ENCODE measurements at places on chromosomes 7 and 10. TPM values are rescaled to one million over a fixed set of nuclear protein-coding genes. Genes with fewer than 3 reads are reported as not detected.

Gene TNS3
- total RNA-seq: 104 TPM

Gene ZNF736
- 12.7 TPM for total RNA-seq

Gene CLDN3
- 1,655 TPM for total RNA-seq

Gene MYOZ1
- 1.1 TPM for total RNA-seq

Gene LIPN
- not detected for total RNA-seq

GRCh38 chr7:119271147-119271779 is 1001.7 kb upstream of the KCND2 start:
- no peaks in the 10 kb centered on the region for H3K27me3 ChIP-seq
- H3K4me3 ChIP-seq: no peak overlapping the region
- no peaks in the 10 kb centered on the region for H3K36me3 ChIP-seq
- H3K27ac ChIP-seq: no peak overlapping the region

GRCh38 chr7:126723966-126724544 is 528.7 kb downstream of the GRM8 start:
- no peak overlapping the region for H3K27ac ChIP-seq
- no peak for DNase-seq
- no peak overlapping the region for H3K4me3 ChIP-seq
- no peaks in the 10 kb centered on the region for H3K36me3 ChIP-seq
- no peaks in the 10 kb centered on the region for H3K4me1 ChIP-seq
- H3K27me3 ChIP-seq: no peaks in the 10 kb centered on the region

Gene DKK1
- total RNA-seq: not detected

DNA sequence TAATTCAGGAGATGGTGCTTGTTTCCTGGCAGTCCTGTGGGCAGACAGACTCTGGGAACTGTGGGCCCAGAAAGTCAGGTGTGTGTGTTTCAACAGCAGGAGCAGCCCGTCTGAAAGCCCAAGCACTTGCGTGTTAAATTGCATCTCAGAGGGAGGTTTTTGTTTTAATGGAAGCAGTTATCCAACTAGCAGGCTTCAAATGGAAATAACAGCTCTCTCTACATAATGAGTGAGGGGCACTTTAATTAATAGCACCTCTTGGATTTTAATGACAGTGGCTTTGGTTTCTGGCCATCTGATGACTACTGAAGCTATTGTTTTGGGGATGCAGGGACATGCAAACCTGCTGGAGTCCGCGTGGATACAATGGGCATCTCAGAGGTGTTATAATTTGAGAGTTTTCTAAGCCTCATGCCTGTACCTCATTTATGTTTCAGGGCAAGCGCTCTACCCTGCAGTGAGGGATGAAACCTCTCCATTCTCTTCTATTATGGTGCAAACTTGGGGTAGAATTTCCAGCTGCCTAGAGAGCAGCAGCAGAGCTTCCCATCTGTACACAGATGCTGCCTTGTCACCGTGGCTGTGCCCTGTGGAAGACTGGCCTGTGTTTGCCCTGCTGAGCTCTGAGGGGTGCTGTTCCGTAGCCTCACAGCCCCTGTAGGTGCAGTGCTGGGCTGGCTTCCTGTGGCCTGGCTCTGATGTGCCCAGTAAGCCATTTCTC is 206.6 kb upstream of the GPR26 start:
- no peaks in the 10 kb centered on the region for H3K4me1 ChIP-seq
- H3K27me3 ChIP-seq: no peaks in the 10 kb centered on the region
- no peak overlapping the region for H3K4me3 ChIP-seq
- no peak for DNase-seq

DNA sequence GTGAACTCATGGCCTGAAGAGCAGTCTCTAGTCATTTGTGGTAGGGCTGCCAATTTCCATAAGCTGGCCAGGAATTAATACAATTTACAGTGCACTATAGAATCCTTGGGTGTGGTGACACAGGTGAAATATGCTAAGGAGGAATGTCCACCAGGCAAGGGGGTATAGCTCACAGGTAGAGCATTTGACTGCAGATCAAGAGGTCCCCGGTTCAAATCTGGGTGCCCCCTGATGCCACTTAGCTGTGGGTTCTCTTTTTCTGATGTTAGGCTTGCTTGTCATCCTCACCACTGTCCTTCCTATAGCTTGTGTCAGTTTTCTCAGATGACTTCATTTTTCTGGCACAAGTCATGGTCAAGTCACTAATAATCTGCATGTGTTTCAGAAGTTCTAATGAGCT is 108.7 kb downstream of the ZNF467 start:
- no peaks in the 10 kb centered on the region for H3K4me1 ChIP-seq
- no peak overlapping the region for H3K4me3 ChIP-seq
- H3K36me3 ChIP-seq: no peaks in the 10 kb centered on the region
- no peak overlapping the region for H3K27ac ChIP-seq
- peaks cover 3% of the 10 kb centered on the region for H3K27me3 ChIP-seq
- no peak for DNase-seq

- H3K27ac ChIP-seq: peak overlapping the region; percentile 99
- no peaks in the 10 kb centered on the region for H3K36me3 ChIP-seq
- H3K4me3 ChIP-seq: peak overlapping the region; percentile 66
- H3K4me1 ChIP-seq: peaks cover 20% of the 10 kb centered on the region
These were observed 101.7 kb upstream of the SVIL start for GRCh38 chr10:29736366-29737073.

DNA sequence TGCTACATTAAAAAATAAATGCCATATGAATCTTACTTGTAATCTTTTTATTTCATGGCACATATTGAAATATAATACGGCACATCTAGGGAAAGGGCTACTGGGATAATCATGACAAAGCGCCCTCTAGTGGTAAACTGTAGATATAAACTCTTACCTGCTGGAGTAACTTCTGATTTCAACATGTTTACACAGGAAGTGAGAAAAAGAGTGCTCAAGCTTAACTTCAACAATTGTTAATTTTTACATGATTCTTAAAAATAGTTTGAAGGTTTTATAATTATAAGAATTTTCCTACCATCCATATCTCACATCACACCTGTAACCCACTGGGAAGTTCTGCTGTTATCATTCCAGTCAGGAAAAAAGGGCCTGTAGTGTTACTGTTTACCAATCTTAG is 2.0 kb upstream of the HEPACAM2 start:
- peak overlapping the region; percentile 12 for H3K27ac ChIP-seq
- H3K27me3 ChIP-seq: no peaks in the 10 kb centered on the region
- DNase-seq: no peak
- H3K4me1 ChIP-seq: no peaks in the 10 kb centered on the region
- no peaks in the 10 kb centered on the region for H3K36me3 ChIP-seq

DNA sequence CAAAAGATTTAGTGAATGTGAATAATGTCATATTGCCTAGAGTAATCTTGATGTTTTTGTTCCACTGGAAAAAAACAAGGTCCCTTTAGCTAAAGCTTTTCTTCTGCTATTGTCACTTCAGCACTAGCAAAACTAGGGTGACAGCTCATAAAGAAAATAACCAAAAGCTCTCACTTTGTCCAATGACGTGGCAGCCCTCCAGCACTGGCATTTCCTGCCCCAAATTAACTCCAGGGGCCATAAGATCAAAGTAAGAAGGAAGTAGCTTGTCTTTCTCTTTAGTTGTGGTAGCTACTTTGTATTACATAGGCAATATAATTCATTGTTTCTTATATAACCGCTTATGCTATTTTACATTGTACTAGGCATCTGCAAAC is 47.3 kb downstream of the LRRN3 start:
- no peak overlapping the region for H3K27ac ChIP-seq
- no peaks in the 10 kb centered on the region for H3K27me3 ChIP-seq
- no peak overlapping the region for H3K4me3 ChIP-seq
- H3K36me3 ChIP-seq: no peaks in the 10 kb centered on the region
- DNase-seq: peak; percentile 37

DNA sequence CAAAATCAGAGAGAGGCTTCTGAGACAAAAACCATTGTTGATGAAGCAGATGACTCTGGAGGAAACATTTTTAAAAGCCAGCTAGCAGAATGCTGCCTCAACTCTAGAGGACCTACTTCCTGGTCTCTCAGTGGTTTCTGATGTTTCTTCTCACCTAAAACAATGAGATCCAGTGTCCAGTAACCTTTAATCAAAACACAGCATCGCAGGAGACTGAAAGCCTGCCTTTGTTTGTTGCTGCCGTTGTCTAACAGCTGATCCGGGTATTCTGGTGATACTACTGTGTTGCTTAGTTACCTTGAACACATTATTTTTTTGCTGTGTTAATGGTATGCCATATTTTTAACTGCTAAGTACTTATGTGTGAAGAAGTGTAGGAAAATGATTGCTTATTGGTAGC is 70.9 kb downstream of the WIPF3 start:
- H3K36me3 ChIP-seq: no peaks in the 10 kb centered on the region
- H3K4me3 ChIP-seq: no peak overlapping the region
- no peak overlapping the region for H3K27ac ChIP-seq
- no peaks in the 10 kb centered on the region for H3K4me1 ChIP-seq
- no peak for DNase-seq

DNA sequence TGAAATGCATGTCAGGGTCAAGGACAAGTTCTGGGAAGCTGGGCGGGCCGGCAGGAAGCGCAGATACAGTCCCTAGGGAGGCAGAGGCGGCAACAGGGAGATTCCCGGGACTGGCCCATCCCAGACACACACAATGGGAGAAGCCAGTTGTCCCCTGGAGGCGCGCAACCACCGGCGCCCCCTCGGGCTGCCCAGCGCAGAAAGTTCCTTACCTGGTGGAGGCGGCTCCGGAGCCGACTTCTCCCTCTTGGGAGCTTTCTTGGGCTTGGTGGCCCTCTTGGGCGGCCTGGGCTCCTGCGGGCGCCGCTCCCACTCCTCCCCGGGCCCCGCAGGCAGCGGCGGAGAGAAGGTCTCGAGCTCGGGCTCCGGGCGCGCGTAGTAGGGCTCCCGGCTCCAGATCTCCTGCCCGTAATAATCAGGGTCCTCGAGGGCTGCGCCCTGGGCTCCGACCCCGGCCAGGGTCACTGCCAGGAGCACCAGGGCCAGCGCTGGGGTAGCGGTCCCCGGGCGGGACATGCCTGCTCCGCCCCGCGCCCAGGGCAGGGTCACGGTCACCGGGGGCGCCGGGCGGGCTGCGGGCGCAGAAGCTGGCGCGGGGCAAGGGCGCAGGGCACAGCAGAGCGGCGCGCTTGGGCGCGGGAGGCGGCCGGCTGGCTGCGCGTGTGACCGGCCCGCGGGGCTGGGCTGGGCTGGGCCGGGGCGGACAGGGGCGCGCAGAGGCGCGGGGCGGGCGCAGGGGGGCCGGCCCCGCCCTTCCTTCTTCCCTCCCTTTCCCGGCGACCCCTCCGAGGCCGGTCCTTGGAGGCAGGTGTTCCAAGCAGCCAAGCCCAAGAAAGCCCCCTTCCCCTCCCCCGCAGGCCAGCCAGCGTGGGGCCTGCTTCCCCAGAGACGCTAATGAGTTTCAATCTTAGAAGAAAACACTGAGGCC is at the start of gene CPXM2:
TSS of gene CPXM2 (minus strand) at position 664 of the 928 bp plus-strand sequence. CDS start at position 516, 148 bp downstream.
- H3K27ac ChIP-seq: peak within 1 kb of the TSS; percentile 87
- no peaks in the 10 kb centered on the region for H3K36me3 ChIP-seq
- no peak for DNase-seq
- peaks cover 11% of the 10 kb centered on the region for H3K27me3 ChIP-seq
- H3K4me1 ChIP-seq: peaks cover 14% of the 10 kb centered on the region

Gene CCL24
- total RNA-seq: not detected

Gene SFMBT2
- total RNA-seq: 2.5 TPM

- no peak overlapping the region for H3K4me3 ChIP-seq
- no peaks in the 10 kb centered on the region for H3K36me3 ChIP-seq
- H3K27me3 ChIP-seq: no peaks in the 10 kb centered on the region
- H3K27ac ChIP-seq: peak overlapping the region; percentile 19
- H3K4me1 ChIP-seq: peaks cover 3% of the 10 kb centered on the region
These were observed 348.7 kb upstream of the NFE2L3 start for GRCh38 chr7:25803117-25803887.

Gene CALHM3
- total RNA-seq: not detected

DNA sequence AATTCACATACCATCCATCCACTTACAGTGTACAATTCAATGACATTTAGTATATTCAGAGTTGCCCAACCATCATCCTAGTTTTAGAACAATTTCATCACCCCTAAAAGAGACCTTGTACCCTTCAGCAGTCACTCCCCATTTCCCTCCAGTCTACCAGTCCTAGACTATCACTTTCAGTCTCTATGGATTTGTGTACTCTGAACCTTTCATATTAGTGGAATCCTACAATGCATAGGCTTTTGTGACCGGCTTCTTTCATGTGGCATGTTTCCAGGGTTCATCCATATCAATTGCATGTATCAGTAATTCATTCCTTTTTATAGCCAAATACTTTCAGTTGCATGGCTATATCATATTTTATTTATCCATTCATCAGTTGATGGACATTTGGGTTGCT is 53.5 kb upstream of the SEMA3E start:
- no peak overlapping the region for H3K4me3 ChIP-seq
- H3K27me3 ChIP-seq: no peaks in the 10 kb centered on the region
- no peak overlapping the region for H3K27ac ChIP-seq
- DNase-seq: no peak

Gene HOXA3
- 27.3 TPM for total RNA-seq

DNA sequence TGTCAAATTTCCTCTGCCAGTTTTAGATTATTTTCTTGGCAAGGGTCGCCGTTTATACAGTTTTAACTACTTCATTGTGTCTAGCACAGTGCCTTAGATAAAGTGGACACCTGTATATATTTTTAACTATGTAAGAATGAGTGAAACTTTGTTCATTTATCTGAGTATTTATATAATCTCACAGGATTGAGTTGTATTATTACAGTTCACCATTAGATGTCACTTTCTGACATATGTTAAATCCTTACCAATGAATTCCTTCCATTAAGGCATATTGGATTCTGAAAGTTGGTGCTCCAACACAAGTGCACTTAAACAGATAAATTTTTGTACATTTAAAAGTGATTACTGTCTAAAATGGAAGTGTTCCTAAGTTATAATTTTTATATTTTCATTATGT is 43.0 kb downstream of the ZMYND11 start:
- DNase-seq: no peak
- H3K36me3 ChIP-seq: no peaks in the 10 kb centered on the region

DNA sequence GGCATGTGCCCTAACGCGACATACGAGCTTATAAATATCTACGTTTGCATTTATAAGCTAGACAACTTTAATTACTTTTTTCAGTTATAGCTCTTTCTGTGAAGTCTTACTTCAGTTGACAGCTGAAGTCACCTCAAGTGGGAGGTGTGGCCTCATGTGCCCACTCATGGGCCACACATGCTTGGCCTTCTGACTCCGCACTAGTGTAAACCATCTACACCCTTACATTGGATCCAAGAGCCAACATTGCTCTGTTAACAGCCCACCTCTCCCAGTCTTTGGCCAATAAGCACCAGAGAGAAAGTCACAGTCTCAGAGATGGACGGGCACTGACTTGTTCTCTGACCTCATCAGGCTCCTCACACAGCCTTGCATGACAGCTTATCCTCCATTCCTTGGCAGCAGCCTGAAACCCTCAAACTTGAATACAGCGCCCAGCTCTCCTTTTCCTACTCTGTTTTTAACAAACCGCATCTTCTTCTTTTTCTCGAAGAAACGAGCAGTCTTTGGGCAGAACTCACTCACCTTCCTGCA is 70.9 kb upstream of the AMPH start:
- no peaks in the 10 kb centered on the region for H3K27me3 ChIP-seq
- no peak overlapping the region for H3K4me3 ChIP-seq
- H3K4me1 ChIP-seq: no peaks in the 10 kb centered on the region
- DNase-seq: no peak

Data from transverse colon (tissue), 4 donors.